Calu3 (cell line): ENCODE measurements at places on chromosomes 2 and 18. TPM values are rescaled to one million over a fixed set of nuclear protein-coding genes. Genes with fewer than 3 reads are reported as not detected.

Gene TLX2
- total RNA-seq = not detected in 2 replicates

Gene NAT8
- total RNA-seq = not detected in 2 replicates

Gene TFCP2L1
- 21.1 and 29.8 TPM in 2 replicates for total RNA-seq

Gene MOGAT1
- 35.9 and 51.2 TPM in 2 replicates for total RNA-seq

Gene LRRTM4
- not detected in 2 replicates for total RNA-seq

Gene RFX8
- not detected in 2 replicates for total RNA-seq

Gene SLC35F6
- total RNA-seq = 36.9 and 43.0 TPM in 2 replicates

Gene EVA1A
- total RNA-seq = 0.42 TPM in 1 of 2 replicates, not detected in the other

Gene FER1L5
- not detected in 2 replicates for total RNA-seq

Gene UGT1A6
- total RNA-seq = 98.0 and 116 TPM in 2 replicates

Gene ZNF804A
- total RNA-seq = 0.09 TPM in 1 of 2 replicates, not detected in the other

Gene RBKS
- 2.3 and 3.3 TPM in 2 replicates for total RNA-seq

Gene POTEC
- total RNA-seq = not detected in 2 replicates

Gene TOGARAM2
- total RNA-seq = 0.47 and 0.85 TPM in 2 replicates

Gene MARS2
- total RNA-seq = 16.9 and 17.7 TPM in 2 replicates

Gene CCL20
- total RNA-seq = 25.4 and 39.9 TPM in 2 replicates

Gene TGOLN2
- 154 and 171 TPM in 2 replicates for total RNA-seq

Gene RALB
- 40.2 and 41.3 TPM in 2 replicates for total RNA-seq

Gene FKBP7
- total RNA-seq = 8.8 and 8.9 TPM in 2 replicates

Gene ANKZF1
- total RNA-seq = 44.1 and 56.6 TPM in 2 replicates

Gene SAG
- not detected in 2 replicates for total RNA-seq

Gene KCNK3
- not detected in 2 replicates for total RNA-seq

Gene FABP1
- not detected in 2 replicates for total RNA-seq

Gene RESP18
- not detected in 2 replicates for total RNA-seq

Gene KCNG2
- total RNA-seq = not detected in 2 replicates

Gene GKN2
- not detected in 2 replicates for total RNA-seq

Gene ESPNL
- 0.19 and 0.61 TPM in 2 replicates for total RNA-seq

Gene CCDC68
- 16.0 and 25.5 TPM in 2 replicates for total RNA-seq

Gene ZEB2
- total RNA-seq = 0.32 and 0.97 TPM in 2 replicates

Gene BIN1
- 52.8 and 54.7 TPM in 2 replicates for total RNA-seq

Gene IL1B
- total RNA-seq = 4.1 and 15.5 TPM in 2 replicates

Gene KIF1A
- 280 and 298 TPM in 2 replicates for total RNA-seq

Gene NTSR2
- total RNA-seq = not detected in 2 replicates

Gene FAM161A
- total RNA-seq = 9.1 and 13.4 TPM in 2 replicates

Gene SPHKAP
- total RNA-seq = not detected in 2 replicates

Gene FTCDNL1
- 1.9 and 3.0 TPM in 2 replicates for total RNA-seq

Gene SERPINB3
- total RNA-seq = 0.34 and 0.68 TPM in 2 replicates

Gene LCLAT1
- 45.0 and 47.6 TPM in 2 replicates for total RNA-seq

Gene TMEM247
- not detected in 2 replicates for total RNA-seq

Gene SPATA3
- not detected in 2 replicates for total RNA-seq

Gene IL1R2
- 0.34 TPM in 1 of 2 replicates, not detected in the other for total RNA-seq

Gene ACKR3
- total RNA-seq = 8.8 and 9.5 TPM in 2 replicates

Gene GALR1
- total RNA-seq = not detected in 2 replicates

Gene UGT1A3
- 5.9 and 6.0 TPM in 2 replicates for total RNA-seq
